Transverse colon (tissue), 4 donors: ENCODE measurements at places on chromosomes 4 and X. TPM values are rescaled to one million over a fixed set of nuclear protein-coding genes. Genes with fewer than 3 reads are reported as not detected.

GLRB gene
- total RNA-seq: 1.1 TPM

DNA sequence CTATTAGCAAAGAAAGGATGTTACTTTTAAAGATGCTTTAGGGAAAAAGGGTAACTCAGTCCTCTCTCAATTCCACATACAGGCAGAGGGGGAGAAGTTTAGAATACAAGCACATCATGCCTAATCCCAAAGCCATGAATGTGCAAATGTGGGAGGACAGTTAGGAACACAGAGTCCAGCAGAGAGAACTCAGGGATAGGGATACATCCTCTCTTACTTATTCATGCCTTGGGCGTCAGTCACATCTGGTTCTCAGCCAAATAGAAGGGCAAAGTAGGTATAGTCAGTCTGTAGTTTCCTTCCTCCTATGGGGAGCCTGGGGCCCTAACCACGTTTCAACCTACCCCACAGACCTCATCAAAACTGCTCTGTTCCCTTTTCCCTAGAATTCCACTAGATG is 87.8 kb downstream of the GRIA3 start:
- no peaks in the 10 kb centered on the region for H3K27me3 ChIP-seq
- no peak overlapping the region for H3K27ac ChIP-seq
- H3K4me3 ChIP-seq: no peak overlapping the region
- H3K4me1 ChIP-seq: no peaks in the 10 kb centered on the region
- no peaks in the 10 kb centered on the region for H3K36me3 ChIP-seq
- no peak for DNase-seq

DNA sequence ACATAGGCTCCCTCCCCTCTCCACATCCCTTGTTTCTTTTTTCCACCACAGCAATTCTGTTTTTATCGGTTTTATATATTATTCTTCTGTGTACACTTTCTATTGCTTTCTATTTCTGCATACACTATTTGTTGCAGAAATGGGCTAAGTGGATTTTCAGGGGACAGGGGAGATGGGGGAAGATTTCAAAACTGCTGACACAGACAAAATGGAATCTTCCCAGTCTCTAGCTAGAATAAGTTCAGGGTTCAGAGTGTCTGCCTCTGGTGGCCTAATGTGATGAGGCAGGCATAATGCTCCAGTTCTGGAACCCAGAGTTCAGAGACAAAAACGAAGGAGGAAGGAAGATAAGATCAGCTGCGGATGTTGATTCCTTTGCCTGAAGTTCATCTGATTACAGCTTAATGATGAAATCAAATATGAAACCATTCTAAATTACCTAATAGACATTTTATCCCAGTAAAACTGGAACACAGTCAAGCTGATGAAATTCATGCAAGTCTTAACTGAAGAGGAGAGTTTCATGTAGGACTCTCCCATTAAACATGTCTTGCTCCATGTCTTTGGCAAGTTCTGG is 447.1 kb downstream of the AFF2 start:
- H3K36me3 ChIP-seq: no peaks in the 10 kb centered on the region
- no peaks in the 10 kb centered on the region for H3K27me3 ChIP-seq
- no peak overlapping the region for H3K4me3 ChIP-seq
- no peak overlapping the region for H3K27ac ChIP-seq
- H3K4me1 ChIP-seq: no peaks in the 10 kb centered on the region

DNA sequence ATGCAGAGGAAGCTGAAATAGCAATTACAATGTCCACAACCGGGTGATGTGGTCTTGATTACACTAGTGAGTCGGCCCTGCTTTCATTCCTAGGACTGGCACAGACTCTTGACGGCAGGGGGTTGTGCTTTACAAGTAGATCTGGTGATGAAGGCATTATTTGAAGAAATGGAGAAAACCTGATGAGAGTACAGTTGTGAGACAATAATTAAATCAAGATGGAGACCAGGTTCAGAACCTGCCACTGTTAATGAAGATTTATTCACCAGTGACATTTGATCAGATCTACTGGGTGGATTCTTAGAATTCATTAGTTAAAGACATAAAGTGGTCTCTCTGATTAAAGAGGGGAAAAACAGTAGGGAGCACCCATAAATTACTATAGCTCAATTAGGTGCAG is 747.2 kb downstream of the STPG2 start:
- no peak overlapping the region for H3K4me3 ChIP-seq
- no peaks in the 10 kb centered on the region for H3K27me3 ChIP-seq
- no peak for DNase-seq
- H3K4me1 ChIP-seq: no peaks in the 10 kb centered on the region

DNA sequence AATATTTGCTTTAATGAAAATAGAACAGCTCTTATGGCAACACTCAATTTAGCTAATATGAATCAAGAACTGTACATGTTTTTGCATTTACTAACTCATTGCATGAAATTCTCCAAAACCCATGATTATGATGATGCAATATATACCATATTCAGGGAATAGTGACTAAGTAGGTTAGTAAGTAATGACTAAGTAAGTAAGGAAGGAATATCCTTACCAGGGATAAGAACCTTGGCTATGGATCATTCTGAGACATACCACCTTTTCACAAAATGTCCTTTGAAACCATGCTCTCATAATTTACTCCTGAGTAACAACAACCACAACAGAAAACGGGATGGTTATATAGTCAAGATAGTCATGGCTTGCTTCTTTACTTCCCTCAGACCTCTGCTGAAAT is 1513.0 kb downstream of the STIM2 start:
- H3K4me1 ChIP-seq: no peaks in the 10 kb centered on the region
- H3K36me3 ChIP-seq: no peaks in the 10 kb centered on the region
- DNase-seq: no peak
- H3K4me3 ChIP-seq: no peak overlapping the region
